Activated naive CD4-positive, alpha-beta T cell treated with anti-CD3 and anti-CD28 coated beads, Interleukin-2, amount 50 U/mL, for 72 hours (primary cell): ENCODE measurements at places on chromosomes 1 and 21. TPM values are rescaled to one million over a fixed set of nuclear protein-coding genes. Genes with fewer than 3 reads are reported as not detected.

- DNase-seq, result no peak
Observed at GRCh38 chr1:106925750-106926149, 130.7 kb upstream of the PRMT6 start.

GRCh38 chr21:28602546-28602945 is 390.1 kb downstream of the LTN1 start:
- no peak for DNase-seq

- no peak for DNase-seq
Observed at GRCh38 chr1:56591909-56592308, 12.5 kb upstream of the PLPP3 start.

GRCh38 chr21:33039536-33039935 is 13.8 kb downstream of the OLIG2 start:
- no peak for DNase-seq

- no peak for DNase-seq
Observed at GRCh38 chr1:103197216-103197615, 88.9 kb upstream of the COL11A1 start.

DNA sequence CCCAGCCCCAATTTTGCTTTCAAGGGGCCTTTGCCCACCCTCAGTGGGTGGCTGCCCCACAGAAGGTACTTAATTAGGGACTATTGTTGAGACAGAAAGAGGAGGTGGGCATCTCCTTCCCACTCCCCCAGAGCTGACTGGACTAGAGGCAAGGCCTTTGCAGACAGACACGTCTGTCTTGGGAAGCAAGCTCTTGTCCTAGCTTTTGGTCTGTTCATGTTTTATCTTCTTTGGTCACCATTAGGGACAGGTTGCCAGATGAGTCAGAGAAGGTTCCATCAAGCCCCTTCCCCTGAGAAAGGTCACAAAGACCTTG is 27.7 kb downstream of the PTAFR start:
- DNase-seq, result no peak

GRCh38 chr1:22832414-22832786 is 121.8 kb downstream of the EPHB2 start:
- no peak for DNase-seq

DNA sequence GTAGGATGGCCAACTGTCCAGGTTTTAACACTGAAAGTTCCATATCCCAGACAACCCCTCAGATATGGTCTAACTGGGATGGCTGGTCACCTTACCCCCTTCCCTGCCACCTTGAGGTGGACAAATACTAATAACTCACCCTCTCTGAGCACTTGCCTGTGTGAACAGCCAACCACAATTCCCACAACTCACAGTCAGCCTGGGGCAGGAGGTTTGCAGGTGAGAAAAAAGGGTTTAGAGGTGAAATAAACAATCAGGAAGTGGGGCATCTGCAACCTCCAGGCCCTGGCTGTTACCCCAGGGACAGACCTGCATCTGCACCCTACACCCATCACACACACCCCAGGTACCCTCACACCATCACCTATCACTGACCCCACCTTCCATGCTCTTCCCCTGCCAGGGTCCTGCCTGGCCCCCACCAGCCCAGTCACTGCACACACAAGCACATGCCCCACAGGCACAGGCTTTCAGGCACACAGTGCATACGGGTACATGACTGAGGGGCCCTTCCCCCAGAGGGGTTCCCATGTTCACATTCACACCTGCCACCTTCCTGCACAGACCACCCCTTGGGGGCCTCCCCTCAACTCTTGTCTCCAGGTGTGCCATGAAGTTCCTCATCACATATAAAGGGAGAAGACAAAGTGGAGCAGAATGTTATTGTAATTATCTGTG is 679.5 kb downstream of the MATN1 start:
- no peak for DNase-seq

DNA sequence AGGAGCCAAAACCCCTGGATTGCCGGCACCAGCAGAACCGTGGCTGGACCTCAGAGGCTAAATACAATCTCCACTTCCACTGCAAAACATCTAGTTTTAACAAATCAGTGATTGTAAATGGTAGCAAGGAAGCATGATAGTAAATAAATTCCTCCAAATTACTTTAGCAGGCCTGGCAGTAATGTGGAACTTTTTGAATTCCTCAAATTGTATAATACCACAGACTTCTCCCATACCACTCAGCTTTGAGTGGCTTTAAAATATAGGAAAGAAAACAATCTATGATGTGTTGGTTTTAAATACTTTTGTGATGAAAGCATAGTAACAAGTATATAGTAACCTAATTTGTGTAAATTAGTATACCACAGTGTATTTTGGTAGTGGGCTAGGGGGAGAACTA is 34.1 kb downstream of the NIBAN1 start:
- no peak for DNase-seq

DNA sequence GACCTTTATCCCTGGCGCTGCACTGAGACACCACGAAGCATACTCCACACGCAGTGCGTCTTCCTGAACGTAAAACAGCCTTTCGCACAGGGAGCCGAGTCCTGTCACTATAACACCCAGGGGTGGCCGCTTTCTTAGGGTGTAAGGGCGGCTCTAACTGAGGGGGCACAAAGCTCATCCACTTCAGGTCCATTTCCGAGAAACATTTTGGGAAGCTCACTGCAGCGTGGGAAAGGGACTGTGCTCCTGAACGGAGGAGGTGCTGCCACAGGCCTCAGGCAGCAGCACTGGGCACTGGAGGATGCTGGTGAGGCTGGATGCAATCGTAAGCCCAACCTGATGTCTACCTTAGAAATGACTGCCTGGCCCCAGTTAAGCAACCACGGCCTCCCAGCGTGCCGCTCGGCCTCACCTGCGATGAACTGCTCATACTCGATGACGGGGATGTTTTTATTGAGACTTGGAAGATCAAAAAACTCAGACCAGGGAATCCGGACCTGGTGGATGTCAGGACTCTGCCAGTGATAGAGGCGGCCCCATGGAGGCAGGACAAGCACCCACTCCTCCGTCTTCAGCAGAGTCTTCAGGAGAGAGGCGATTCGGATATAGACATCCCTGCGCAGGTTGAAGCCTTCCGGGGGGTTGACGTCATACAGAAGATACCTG is 2.3 kb downstream of the POFUT2 start:
- DNase-seq, result no peak

DNA sequence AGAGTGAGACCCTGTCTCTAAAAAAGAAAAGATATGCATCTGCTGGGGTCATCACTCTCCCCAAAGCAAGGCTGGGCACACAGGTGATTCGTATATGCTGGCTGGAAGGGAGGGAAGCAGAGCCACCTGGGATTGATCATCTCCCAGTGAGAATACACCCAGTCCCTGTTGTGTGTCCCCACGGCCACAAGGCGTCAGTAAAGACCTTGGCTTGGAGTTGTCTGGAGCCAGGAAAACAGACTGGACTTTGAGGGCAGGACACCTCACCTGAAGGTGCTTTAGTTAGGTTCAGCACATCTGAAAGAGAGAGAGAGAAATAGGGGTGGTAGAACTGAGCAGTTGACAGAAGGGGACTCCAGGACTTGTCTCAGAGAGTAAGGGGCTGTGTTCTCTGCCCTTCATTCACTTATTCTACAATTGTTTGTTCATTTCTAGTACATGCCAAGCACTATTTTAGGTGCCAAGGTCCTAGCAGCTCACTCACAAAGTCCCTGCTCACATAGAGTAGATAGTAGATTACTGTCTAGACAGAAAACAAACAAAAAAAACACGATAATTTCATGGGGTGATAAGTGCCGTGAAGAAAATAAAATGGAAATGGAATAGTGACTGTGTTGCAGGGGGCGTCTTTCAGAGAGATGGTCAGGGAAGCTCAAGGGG is 13.5 kb downstream of the CITED4 start:
- DNase-seq, result no peak

DNA sequence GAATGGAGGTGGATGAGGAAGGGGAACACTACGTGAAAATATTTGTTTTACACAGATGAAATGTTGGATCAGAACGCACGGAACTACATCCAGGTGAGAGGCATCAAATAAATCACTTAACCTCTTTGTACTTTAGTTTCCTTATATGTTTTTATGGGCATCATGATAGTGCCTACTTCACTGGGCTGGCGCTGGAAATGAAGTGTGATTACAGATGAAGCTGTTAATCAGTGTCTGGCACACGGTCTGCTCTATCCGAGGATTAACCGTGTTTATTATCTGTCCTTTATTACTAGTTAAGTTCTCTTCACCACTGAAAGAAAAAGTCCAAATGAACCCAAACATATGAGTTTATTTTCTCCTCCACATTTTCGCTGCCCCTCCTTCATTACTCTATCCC is 96.0 kb upstream of the TRABD2B start:
- no peak for DNase-seq

- no peak for DNase-seq
Observed at GRCh38 chr1:62712336-62713243, 24.4 kb upstream of the DOCK7 start.

- DNase-seq, result no peak
Observed at GRCh38 chr1:160657250-160657781, 10.5 kb upstream of the SLAMF1 start.

DNA sequence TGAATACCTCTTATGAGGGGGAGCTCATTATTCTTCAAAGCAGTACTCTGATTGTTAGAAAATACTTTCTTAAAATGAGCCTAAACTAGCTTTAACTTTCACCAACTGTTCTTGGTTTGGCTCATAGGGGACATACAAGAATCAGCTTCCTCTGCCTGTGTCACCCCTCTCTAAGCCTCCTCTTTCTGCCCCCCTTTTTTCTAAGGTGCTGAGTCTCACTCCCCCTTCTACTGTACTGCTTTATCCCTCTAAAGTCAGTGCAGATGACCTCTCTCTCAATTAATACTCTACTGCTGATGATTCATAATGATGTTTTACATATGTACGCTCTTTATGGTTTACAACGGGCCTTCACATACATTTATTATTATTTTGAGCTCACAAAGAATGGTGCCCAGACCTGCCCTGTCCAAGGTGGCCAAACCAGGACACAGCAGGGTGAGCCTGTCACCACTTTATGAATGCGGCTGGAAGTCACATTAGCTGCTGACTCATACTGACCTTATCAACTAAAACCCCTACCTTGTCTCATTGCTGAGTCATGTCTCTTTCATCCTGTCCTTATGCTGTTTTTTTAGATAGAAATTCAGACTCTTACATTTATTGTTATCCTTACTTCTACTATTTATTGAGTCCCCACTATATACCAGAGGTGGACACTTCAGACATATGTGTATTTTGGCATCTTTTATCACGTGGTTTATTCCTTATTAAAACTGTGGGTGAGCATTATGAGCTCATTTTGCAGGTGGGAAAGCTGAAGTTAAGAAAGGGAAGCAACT is 126.9 kb downstream of the RNF220 start:
- no peak for DNase-seq

- no peak for DNase-seq
Observed at GRCh38 chr1:231159963-231160761, 1.7 kb upstream of the TRIM67 start.

DNA sequence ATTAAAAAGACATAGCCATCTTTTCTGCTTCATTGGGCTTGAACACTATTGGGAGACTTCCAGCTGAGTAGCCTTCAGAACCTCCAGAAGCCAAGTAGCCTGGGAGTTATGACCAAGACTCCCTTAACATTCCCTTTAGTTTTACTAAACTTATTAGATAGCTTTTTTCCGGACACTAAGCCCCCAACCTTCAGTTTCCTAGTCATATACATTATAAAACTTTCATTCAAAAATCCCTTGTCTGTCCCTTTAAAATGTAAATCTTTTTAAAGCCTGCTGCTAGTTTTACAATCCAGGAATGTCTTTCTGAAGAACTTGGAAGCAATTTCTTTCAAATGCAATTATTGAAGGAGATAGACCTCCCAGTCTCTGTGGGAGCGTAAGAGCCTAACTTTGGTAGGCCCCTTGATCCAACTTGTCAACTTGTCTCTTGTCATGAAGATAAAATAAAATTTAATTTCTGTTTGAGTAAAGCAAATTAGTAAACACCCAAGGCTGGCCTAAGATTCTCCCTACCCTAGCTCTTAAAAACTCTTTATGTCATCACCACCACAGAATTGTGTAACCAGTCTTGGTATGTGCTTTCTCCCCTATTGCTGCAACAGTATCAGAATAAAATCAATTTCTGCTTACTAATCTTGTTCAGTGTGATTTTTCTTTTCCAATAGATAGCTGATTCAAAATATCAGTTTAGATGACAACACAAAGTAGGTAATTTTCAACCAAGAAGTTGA is 796.2 kb downstream of the PLA2G4A start:
- no peak for DNase-seq

DNA sequence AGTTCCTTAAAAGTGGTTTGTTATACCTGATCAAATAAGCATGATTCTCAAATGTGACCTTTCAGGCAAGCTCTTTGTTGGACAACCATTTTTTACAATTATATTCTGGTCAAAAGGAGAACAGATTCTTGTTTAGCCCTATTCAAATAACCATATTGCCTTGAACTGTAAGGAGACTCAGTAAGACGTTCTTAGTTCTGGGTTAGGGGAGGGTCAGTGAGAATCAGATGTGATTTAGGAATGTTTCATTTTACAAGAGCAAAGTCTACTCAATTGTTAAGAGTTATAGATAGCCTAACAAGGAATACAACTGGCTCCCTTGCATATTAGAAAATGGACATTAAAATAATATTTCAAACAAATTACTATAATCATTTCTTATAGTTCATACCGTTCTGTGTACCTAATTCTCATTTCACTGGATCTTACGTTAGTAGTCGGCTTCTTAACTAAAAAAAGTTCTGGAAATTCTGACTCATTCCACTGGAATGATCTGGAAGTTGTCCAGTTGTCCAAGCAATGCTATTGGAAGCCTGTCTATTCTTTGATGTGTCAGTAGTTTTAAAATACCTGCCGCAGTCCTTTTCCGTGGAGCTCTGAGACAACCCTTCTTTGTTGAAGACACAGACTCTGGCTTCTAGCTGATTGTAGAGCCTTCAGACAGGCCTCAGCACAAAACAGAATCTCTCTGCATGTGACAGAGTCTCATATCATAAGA is 88.8 kb downstream of the MAST2 start:
- DNase-seq, result no peak

DNA sequence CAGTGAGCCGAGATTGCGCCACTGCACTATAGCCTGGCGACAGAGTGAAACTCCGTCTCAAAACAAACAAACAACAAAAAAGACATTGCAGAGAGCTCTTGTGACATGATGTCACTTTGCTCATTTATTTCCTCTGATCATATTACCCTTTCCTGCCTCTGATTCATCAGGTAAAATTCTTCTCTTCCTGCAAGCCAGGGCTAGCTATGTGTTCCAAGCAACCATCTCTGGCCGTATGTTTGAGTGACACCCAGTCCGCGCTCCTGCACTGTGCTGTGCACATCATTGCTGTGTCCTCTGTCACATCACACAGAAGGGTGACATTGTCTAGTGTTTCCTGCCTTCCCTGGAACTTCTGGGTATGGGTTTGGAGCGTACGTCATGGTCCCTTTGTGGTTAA is 251.3 kb downstream of the PCP4 start:
- DNase-seq, result no peak

ZNF683 gene
- not detected for total RNA-seq

E2F2 gene
- total RNA-seq, result 19.3 TPM

GPR3 gene
- 0.72 TPM for total RNA-seq

C1orf21 gene
- 2.2 TPM for total RNA-seq
